ENCODE measurements at places on chromosomes 7 and 10.

- DNase-seq = no peak
Observed at GRCh38 chr7:74443543-74444247, 10.0 kb upstream of the GTF2IRD1 start.

DNA sequence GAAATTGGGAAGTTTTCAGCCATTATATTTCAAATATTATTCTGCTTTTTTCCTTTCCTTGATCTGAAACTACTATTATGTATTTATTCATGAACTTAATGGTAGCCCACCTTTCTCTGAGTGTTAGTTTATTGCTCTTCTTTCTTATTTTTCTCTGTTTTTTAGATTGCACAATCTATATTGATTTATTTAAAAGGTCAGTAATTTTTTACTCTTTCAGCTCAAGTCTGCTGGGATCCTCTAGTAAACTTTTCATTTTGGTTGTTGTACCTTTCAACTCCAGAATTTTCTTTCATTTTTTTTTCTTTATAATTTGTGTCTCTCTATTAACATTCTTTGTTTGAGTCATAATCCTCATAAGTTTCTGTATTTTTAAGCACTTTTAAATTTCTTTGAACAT, 529.4 kb upstream of the POT1 start:
- no peak for DNase-seq

- no peak for DNase-seq
Observed at GRCh38 chr10:32731527-32731926, 226.5 kb downstream of the ITGB1 start.

DNA sequence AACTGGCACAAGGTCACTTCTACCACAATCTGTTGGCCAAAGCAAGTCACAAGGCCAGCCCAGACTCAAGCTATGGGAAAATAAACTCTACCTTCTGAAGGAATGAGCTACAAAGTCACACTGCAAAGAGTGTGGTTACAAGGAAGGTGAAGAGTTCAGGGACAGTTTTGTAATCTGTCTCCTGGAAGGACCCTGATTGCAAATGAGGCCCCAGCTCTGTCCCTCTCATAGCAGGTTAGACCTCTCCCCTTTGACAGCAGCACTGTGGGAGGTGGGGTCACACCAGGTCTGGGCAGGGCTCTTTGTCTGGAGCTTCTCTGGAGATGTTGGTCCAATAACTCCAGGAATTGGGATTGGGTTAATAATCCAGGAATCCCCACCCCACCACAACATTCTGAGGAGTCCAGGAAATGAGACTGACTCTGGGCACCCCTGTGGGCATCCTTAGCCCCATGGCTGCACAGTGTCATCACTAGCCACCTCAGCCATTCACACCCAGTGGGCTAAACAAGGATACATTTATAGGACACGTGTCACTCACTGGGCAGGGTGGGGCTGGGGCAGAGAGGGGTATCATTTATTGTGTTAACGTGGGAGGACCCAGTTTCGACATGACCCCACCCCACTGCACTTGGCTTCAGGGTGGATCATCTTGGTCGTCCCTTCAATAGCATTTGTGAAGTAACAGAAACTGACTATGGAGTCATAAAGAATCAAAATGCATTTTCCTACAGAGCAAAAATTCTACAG, 23.7 kb upstream of the C10orf105 start:
- no peak for DNase-seq

- DNase-seq = no peak
Observed at GRCh38 chr7:26853788-26854393, 10.5 kb downstream of the SKAP2 start.

DNA sequence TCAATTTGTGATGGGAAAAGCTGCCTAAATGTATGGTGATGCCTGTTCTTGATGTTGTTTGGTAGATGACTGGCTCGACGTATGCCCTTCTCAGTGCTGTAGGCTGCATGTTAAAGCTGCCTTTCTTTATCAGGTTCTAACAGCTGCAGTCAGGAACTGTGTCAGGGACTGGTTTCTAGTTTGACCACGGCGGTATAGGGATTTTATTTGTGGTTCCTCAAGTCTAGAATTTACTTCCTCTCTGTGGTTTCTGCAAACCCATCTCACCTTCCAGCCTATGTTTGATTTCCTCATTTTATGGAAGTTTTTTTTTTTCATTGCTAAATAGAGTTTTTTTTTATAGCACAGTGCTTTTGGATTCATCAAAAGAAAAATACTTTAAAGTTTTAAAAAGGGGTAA, 26.5 kb downstream of the LMTK2 start:
- peak; percentile 35 for DNase-seq

DNA sequence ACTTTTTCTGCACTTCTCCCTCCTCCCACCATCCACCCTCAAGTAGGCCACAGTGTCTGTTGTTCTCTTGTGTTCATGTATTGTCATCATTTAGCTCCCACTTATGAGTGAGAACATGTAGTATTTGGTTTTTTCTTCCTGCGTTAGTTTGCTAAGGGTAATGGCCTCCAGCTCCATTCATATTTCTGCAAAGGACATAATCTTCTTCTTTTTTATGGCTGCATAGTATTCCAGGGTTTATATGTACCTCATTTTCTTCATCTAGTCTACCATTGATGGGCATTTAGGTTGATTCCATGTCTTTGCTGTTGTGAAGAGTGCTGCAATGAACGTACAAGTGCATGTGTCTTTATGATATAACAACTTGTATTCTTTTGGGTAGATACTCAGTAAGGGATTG, 230.4 kb downstream of the ARL4A start:
- no peak for DNase-seq

DNA sequence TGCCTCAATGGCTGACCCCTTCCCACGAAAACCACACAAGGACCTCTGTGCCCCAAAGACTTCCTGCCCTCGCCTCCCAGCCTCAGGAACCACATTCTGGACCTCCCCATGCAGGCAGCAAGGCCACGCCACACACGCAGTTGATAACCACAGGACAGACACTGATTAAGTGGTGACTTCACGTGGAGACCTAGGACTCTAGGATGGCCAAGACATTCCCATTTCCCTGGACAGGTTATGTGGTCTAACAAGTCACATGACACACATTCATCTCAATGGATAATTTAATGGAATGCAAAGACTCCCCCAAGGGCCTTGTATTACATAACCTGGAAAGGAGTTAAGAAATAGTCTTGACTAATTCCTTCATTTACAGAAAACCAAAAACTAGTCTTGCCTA, 110.2 kb downstream of the LARP4B start:
- DNase-seq = no peak

- DNase-seq = no peak
Observed at GRCh38 chr10:98224509-98224908, 43.5 kb downstream of the LOXL4 start.

GRCh38 chr10:80539421-80540031, 1.8 kb downstream of the SH2D4B start:
- DNase-seq = peak; percentile 34

GRCh38 chr10:103793429-103793828, 61.9 kb downstream of the SH3PXD2A start:
- DNase-seq = no peak

DNA sequence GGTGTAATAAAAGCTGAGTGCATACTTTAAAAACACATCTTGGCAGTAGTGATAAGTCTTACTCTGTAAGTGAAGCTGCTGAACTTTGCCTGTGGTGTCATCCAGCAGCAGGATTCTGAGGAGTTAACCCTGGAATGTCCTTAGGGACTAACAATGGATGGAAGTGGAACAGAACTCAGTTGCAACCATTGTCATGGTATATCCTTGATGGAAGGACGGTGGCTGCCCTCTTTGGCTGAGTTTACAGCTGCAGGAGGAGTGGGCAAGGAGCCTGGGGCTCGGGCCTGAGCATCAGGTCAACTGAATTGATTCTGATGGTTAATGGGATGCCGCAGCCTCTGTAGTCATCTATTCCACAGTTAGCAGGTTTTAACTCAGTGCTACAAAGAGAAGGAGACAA, 56.2 kb downstream of the MRC1 start:
- no peak for DNase-seq

DNA sequence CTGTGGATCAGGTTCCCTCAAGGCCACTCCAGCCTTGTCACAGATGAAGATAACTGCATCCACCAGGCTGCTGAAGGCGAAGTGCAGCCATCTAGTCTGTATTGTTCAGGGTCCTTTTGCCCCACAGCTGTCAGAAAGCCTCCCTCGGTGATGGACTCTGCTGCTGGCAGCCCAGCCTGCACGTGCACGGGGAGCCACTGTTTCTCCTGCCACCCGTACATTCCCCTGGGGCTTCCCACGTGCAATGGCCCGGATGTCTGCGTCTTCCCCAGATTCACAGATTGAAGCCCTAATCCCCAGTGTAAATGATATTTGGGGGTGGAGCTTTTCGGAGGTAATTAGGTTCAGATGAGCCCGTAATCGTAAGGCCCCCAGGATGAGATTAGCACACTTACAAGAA, 46.6 kb upstream of the VIPR2 start:
- DNase-seq = no peak

DNA sequence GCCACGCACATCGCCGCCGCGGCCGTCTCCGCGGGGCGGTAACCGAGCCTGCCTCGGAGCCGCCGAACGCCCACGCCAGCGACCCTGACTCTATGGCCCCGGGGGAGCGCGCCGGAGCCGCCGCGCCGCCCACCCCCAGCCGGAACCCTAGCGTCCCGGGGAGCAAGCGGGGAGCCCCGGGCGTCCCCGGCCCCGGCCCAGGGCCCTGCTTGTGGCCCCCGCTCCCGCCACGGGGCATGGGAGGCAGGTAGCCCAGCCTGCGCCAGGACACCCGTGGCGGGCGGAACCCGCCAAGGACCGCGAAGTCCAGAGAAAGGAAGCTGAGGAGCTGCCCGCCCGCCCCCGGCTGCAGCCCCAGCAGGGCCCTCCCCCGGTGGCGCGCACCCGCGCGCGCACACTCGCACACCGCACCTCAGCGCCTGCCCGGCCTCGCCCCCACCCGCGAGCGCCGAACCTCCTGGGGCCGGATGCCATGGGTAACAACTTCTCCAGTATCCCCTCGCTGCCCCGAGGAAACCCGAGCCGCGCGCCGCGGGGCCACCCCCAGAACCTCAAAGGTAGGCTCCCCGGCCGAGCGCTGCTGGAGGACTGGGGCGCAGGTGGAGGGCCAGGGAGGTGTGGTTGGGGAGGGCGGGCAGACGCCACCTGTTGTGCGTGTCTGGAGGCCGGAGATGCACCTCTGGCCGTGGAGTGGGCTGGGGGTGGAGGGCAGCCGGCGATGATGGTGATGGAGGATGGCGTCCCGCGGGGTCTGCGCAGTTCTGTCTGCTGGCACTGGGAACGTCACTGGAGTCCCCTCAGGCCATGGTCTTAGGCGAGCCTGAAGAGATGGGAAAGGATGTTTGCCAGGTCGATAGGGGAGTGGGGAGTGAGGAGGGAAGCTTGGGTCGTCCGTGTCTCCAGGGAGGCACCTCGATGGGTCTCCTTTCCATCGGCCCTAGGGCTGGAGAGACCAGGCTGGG, 692 bp downstream of the NEURL1 start:
- no peak for DNase-seq

GRCh38 chr10:24722131-24722675, 1.5 kb downstream of the ARHGAP21 start:
- peak; percentile 2 for DNase-seq

- DNase-seq = no peak
Observed at GRCh38 chr7:77687100-77687746, 9.0 kb upstream of the RSBN1L start.

DNA sequence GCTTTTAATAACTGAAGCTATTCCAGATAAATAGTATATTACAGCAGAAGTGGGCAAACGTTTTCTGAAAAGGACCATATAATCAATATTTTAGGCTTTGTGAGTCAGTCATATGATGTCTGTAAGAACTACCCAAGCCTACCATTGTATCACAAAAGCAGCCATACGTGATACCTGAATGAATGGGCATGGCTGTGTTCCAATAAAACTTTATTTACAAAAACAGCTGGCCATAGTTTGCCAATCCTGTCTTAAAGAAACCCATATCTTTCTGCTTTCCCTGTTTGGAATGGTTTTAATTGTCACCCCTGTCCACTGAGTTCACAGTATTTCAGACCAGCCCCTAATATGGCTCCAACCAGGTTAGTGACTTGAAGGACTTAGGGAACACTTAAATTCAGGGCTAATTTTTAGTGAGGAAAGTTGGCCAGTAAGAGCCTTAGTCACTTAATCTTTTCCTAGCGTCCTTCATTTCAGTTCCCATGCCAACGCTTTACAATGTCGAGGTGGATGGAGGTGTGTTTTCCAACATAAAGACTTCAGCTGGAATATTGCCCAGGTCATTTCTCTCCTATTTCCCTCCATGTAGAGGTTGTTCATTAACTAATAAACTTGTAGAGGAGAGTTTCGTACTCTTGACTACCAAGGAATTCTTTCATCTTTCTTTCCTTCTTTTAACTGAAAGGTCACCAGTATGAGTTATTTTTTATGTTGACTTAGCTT, 184.5 kb downstream of the TRIL start:
- DNase-seq = no peak

DNA sequence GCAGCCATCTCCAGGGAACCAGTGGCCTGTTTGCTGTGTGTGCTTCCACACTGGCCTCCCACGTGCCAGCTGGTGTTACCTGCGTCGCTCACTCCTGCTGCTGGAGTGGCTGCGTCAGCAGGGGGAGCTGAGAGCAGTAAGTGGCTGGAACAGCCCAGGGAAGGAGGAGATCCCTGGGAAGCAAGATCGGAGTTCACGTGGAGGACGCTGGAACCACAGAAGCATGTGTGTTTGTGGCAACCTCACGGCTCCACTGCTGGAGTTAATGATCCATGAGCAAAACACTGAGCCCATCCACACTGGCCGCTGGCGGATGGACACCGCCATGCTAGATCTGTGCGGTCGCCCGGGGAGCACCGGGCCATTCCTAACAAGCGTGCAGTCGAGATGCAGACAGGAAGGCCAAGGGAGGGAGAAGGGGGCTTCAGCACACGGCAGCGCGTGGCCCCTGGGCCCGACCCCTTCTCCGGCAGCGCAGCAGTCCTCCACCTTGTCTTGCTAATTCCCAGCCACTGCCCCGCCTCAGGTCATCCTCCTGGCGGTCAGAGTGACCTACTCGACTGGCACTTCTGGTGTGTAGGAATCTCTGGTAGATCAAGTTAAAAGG, 68.5 kb upstream of the EEPD1 start:
- DNase-seq = no peak

DNA sequence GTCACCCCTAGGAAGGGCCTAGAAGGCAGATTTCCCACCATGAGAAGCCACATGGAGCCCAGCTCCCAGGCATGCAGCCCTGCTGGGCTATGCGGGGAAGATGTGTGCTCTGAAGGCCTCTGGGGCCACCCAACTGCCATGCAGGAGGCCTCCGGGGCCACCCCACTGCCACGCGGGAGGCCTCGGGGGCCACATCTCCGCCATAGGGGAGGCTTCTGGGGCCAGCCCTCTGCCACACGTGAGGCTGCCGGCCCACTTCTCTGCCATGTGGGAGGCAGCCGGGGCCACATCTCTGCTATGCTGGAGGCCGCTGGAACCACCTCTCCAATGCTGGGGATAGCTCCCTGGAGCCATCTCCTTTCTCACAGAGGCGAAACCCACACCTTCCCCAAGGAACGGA, 451.8 kb downstream of the DNAJB6 start:
- DNase-seq = no peak

GRCh38 chr7:915291-916218, 38.9 kb downstream of the ADAP1 start:
- no peak for DNase-seq

GRCh38 chr7:11969643-11970042, 137.6 kb upstream of the THSD7A start:
- no peak for DNase-seq

- no peak for DNase-seq
Observed at GRCh38 chr10:90075995-90076394, 374.6 kb downstream of the KIF20B start.
